ENCODE measurements at places on chromosomes 3 and 15.

- no peak for DNase-seq
Measured at GRCh38 chr15:85454403-85454802, 74.0 kb downstream of the AKAP13 start.

DNA sequence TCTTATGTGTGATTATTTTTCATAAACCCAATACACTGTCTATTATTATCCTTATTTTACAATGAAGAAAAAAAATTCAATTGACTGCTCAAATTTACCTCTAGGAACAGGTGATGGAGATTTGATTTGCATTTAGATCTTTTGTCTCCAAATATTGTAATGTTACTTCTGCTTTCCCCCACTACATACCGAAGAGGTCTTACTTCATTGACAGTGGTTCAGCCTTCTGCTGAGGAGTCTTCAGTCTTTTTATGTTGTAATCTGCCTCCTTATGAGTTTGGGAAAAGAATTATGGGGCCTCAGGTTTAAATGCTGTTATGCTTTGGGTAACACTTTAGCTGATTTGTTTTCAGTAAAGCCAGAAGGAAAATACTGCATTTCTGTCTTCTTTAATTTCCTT lies 199.5 kb downstream of the LPP start:
- no peak for DNase-seq

GRCh38 chr3:45259133-45259532 lies 33.0 kb upstream of the TMEM158 start:
- no peak for DNase-seq

DNA sequence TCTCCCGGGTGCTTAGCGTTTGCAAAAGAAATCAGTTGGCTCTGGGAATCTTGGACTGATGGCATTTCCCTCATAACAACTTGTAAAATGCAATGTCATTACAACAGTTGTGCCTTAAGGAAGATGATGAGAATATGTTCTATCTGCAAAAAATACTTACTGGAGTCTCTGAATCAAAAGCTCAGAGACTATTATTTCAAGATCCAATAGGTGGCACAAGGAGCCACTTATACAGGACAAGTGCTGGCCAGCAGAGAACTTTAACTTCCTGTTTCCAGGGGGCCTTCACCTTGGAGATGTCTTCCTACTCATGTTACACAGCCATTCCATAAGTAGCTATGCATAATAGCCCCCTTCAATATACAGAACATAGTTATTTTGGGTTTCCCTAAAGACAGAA lies 8.9 kb upstream of the RPS27L start:
- no peak for DNase-seq

- no peak for DNase-seq
Measured at GRCh38 chr15:80798911-80799310, 19.7 kb downstream of the CEMIP start.

Data from NCI-H2081 treated with DMSO at 0.1 percent for 48 hours (cell line).